EL (cell line): ENCODE measurements at places on chromosomes 12 and 14.

- DNase-seq: no peak
Observed at GRCh38 chr14:37413504-37414003, 181.5 kb downstream of the FOXA1 start.

DNA sequence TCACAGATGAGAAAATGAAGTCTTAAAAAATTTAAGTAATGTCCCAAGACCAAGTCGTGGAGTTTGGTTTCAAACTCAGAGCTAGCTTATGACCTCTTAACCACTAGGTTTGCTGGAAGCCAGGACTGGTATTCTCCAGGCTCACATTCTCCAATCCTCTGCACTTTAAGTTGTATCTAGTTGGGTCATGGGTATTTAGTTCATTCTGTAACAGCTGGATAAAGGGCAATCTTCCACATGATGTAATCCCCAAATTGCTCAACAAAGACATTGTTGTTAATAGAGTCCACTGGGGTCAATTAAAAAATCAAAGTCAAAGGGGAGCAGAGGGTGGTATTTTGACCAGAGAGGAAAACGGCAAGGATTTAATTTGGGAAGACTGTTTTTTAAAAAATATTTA lies 17.8 kb upstream of the GAS2L3 start:
- DNase-seq: no peak

GRCh38 chr12:124868252-124869058 lies 4.8 kb upstream of the SCARB1 start:
- no peak for DNase-seq

- no peak for DNase-seq
Observed at GRCh38 chr12:123164222-123164621, 13.3 kb upstream of the PITPNM2 start.

- no peak for DNase-seq
Observed at GRCh38 chr12:105076913-105077312, 7.3 kb downstream of the ALDH1L2 start.

DNA sequence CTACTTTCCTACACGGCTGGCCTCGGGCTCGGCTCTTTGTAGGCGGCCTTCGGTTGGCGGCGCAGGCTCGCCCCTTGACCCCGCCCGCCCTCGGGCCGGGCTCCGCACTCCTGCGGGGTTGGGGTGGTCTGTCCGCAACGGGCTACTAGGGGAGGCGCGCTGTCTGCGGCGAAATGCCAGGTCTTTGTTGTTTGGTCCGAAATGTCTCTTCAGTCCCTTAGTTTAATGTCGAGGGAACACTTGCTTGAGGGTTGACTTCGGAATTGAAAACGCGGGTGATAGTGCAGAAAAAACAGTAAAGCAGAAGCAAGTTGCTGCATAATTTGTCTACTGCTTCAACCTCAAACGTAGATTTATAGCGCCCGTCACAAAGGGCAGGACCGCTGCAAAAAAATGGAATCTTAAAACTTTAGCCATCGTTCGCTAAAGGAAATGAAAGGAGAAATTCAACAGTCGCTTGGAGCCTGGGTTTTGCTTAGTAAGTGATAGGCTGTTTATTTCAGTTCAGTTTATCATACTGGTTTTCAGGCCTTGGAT lies 390 bp downstream of the JKAMP start:
- no peak for DNase-seq

- DNase-seq: no peak
Observed at GRCh38 chr14:90294872-90295271, 36.9 kb downstream of the NRDE2 start.

- DNase-seq: peak; percentile 64
Observed at GRCh38 chr12:121917950-121918678, at the start of gene CFAP251. Gene CFAP251 (plus strand): TSS chr12:121918592. CDS start chr12:121921306, 2,714 bp downstream.

DNA sequence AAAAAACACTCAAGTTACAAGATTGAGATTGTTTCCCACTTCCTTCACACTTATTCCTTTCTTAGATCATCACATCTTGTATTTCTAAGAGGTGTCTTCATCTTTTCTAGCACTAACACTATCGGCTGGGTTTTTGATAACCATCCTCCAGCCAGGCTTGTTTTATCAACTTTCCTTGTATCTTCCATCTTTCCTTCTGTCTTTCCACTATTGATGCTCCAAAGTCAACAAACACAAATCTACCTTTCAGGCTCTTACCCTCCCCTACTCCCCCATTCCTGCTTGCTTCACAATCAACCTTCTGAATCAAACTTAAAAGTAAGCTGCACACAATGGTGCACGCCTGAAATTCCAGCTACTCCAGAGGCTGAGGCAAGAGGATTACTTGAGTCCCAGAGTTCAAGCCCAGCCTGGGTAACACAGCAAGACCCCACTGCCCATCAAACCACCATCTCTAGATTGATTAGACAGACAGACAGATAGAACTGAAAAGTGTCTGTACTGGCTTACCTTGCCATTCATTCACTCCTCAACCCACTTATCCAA lies 12.9 kb downstream of the MED13L start:
- DNase-seq: no peak

GRCh38 chr12:34348064-34348463 lies 325.8 kb downstream of the ALG10 start:
- DNase-seq: no peak

- no peak for DNase-seq
Observed at GRCh38 chr12:92142251-92142926, 3.3 kb downstream of the BTG1 start.

- no peak for DNase-seq
Observed at GRCh38 chr12:62899568-62900390, 35.2 kb downstream of the PPM1H start.

- no peak for DNase-seq
Observed at GRCh38 chr12:68768431-68768939, 22.5 kb downstream of the SLC35E3 start.

- DNase-seq: no peak
Observed at GRCh38 chr14:103721334-103722120, 5.9 kb downstream of the ZFYVE21 start.

GRCh38 chr14:74954232-74954946 lies 1.0 kb downstream of the PGF start:
- no peak for DNase-seq

- DNase-seq: no peak
Observed at GRCh38 chr14:21220874-21221477, 48.3 kb downstream of the HNRNPC start.

- peak; percentile 53 for DNase-seq
Observed at GRCh38 chr14:66709291-66709690, 201.3 kb downstream of the GPHN start.

DNA sequence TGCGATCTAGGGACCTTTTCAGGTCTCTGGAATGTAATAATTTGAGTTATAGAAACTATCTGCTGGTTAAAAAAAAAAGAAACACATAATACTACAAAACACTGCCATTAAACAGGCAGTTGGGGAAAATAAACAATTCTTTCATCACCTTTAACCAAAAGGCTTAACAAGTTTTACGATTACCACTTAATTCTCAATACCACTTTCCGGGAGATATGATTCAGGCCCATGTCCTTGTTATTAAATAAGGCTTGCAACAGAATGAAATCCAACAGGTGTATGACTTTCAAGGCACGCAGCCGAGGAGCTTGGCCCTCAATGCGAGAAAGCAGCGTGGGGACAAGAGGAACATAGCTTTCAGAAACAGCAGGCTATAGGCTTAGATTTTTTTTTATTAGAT lies 5.6 kb upstream of the GLRX5 start:
- no peak for DNase-seq
